ENCODE measurements at places on chromosomes 7 and 10.

DNA sequence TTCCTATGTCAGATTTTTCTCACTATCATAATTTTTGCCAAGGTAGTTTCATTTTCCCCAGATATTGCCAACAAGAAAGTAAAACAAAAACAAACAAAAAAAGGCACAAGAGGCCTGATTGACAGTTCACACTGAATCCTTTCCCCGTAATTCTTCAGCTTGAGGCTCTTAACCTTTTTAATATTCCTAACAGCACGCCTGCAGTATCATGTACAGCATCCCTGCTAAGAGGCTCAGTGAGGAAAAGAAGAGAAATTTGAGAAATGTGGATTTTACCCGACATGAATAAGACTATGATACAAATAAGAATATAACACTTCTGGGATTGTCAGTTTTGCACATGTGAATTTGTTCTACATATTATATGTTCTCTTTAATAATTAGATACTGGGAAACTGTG, 182.4 kb upstream of the CDK1 start:
- DNase-seq = no peak

DNA sequence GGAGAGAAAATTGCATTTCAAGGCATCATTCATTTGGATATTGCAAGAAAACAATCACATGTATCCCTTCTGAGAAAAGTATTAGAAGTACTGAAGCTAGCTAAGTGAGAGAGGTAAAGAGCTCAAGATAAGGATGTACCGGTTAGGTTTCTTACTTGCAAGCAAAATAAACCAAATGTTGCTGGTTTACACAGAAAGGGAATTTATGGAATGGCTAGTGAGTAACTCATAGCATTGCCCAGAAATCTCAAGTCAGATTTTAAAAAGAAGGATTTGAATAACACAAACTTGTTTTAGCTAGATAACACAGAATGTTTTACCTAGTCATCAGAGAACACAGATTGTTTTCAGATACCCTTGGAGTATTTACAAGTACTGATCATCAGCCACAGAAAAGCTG, 30.6 kb downstream of the KLHL7 start:
- DNase-seq = no peak

DNA sequence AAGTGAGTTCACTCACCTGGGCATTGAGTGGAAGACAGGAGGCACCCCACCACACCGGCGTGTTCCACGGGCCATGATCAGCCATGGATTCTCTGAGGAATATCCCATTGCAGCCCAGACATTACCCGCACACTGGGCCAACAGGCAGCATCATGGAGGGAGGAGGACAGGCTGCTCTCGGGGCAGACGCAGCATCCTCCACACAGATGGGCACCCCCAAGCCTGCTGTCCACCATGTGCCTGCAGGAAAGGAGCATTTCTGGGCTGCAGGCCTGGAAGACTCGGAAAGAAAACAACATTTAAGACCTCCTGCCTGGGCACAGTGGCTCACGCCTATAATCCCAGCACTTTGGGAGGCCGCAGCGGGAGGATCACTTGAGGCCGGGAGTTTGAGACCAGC, 71.0 kb upstream of the SH2B2 start:
- DNase-seq = no peak

GRCh38 chr10:14486777-14487487, 156.2 kb upstream of the FRMD4A start:
- DNase-seq = peak; percentile 47

GRCh38 chr7:13991791-13992595, 2.5 kb upstream of the ETV1 start:
- no peak for DNase-seq

Data from NCI-H1105 treated with DMSO at 0.1 percent for 48 hours (cell line).